ENCODE measurements at places on chromosomes 3 and 15.

- no peaks in the 10 kb centered on the region for H3K36me3 ChIP-seq
- H3K4me1 ChIP-seq = no peaks in the 10 kb centered on the region
- no peaks in the 10 kb centered on the region for H3K27me3 ChIP-seq
- H3K27ac ChIP-seq = no peak overlapping the region
- no peak for DNase-seq
- no peak overlapping the region for H3K4me3 ChIP-seq
Measured at GRCh38 chr3:126828306-126828705, 124.3 kb downstream of the CHCHD6 start.

- peaks cover 79% of the 10 kb centered on the region for H3K4me1 ChIP-seq
- H3K36me3 ChIP-seq = no peaks in the 10 kb centered on the region
- DNase-seq = peak; percentile 72
- H3K27me3 ChIP-seq = no peaks in the 10 kb centered on the region
- peak overlapping the region; percentile 91 for H3K27ac ChIP-seq
- peak overlapping the region; percentile 90 for H3K4me3 ChIP-seq
Measured at GRCh38 chr15:63601026-63601703, 4.0 kb downstream of the FBXL22 start.

DNA sequence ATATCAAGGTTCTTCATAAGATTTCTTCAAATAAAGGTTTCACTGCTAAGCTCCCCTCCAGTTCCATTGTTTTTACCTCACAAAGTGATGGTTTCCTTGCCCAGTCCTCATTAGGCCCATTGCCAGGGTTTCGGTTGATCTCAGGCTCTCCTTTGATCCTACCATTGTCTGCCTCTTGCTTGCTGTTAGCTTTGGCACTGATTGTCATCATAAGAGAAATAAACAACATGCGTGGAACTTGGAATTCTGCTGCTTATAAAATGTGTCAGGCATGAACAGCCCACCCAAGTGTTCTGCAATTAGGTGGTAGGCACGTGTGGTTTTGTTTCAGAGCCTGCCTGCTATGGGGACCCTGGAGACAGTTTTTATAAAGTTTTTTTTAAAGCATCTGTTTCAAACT lies 107.6 kb upstream of the BFSP2 start:
- H3K27me3 ChIP-seq = peaks cover 36% of the 10 kb centered on the region
- H3K4me3 ChIP-seq = no peak overlapping the region
- peaks cover 9% of the 10 kb centered on the region for H3K4me1 ChIP-seq
- no peak overlapping the region for H3K27ac ChIP-seq

GRCh38 chr3:23913873-23914743 lies 2.7 kb downstream of the NKIRAS1 start:
- H3K4me3 ChIP-seq = no peak overlapping the region
- no peak for DNase-seq
- H3K36me3 ChIP-seq = peaks cover 23% of the 10 kb centered on the region

GRCh38 chr3:54026543-54026942 lies 95.8 kb upstream of the CACNA2D3 start:
- no peak for DNase-seq
- H3K4me1 ChIP-seq = no peaks in the 10 kb centered on the region
- H3K4me3 ChIP-seq = no peak overlapping the region
- H3K27ac ChIP-seq = no peak overlapping the region

- peaks cover 2% of the 10 kb centered on the region for H3K36me3 ChIP-seq
- H3K27ac ChIP-seq = no peak overlapping the region
- peaks cover 9% of the 10 kb centered on the region for H3K4me1 ChIP-seq
- H3K27me3 ChIP-seq = no peaks in the 10 kb centered on the region
- DNase-seq = no peak
- H3K4me3 ChIP-seq = no peak overlapping the region
Measured at GRCh38 chr15:89186803-89187202, 34.6 kb downstream of the RLBP1 start.

DNA sequence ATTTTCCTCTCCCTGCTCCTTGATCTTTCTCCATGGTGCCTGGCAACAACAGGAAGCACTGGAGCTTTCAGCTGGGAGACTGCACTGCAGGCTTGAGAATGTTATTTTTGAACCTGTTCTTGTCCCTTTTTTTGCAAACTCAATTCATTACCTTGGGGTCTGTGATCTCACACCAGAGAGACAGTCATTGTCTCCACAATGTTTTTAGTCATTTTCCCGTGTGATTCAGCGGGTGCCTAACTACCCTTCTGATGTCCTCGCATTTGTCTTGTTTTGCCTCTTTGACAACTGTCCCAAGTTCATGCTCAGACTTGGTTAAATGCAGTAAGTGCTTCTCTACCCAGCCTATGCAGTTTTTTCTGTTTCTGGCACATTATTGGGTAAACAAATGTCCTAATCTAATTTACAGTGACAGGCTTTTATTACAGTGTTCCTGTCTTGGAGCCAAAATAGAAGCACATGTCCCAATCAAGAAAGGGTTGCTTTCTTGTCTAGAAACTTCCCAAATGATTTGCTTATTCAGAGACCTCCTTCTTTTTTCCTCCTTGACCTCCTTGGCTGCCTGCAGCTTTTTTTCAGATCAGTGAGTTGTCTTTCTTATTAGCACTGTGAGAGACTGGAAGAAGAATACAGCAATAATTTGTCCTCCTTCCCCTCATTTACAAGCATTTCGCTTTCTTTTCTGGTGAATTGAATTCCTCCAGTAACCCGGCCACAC lies 162.4 kb downstream of the NSUN3 start:
- peaks cover 7% of the 10 kb centered on the region for H3K4me1 ChIP-seq
- peaks cover 7% of the 10 kb centered on the region for H3K27me3 ChIP-seq
- no peak overlapping the region for H3K4me3 ChIP-seq
- H3K27ac ChIP-seq = peak overlapping the region; percentile 91
- peak; percentile 25 for DNase-seq
- H3K36me3 ChIP-seq = peaks cover 6% of the 10 kb centered on the region

GRCh38 chr15:62492900-62493299 lies 327.8 kb upstream of the C2CD4B start:
- H3K4me3 ChIP-seq = no peak overlapping the region
- no peak overlapping the region for H3K27ac ChIP-seq
- H3K36me3 ChIP-seq = no peaks in the 10 kb centered on the region
- DNase-seq = no peak
- peaks cover 9% of the 10 kb centered on the region for H3K27me3 ChIP-seq
- no peaks in the 10 kb centered on the region for H3K4me1 ChIP-seq

- no peak for DNase-seq
- no peaks in the 10 kb centered on the region for H3K27me3 ChIP-seq
- no peaks in the 10 kb centered on the region for H3K36me3 ChIP-seq
- no peak overlapping the region for H3K4me3 ChIP-seq
- no peak overlapping the region for H3K27ac ChIP-seq
Measured at GRCh38 chr3:45023675-45024074, 2.4 kb upstream of the CLEC3B start.

DNA sequence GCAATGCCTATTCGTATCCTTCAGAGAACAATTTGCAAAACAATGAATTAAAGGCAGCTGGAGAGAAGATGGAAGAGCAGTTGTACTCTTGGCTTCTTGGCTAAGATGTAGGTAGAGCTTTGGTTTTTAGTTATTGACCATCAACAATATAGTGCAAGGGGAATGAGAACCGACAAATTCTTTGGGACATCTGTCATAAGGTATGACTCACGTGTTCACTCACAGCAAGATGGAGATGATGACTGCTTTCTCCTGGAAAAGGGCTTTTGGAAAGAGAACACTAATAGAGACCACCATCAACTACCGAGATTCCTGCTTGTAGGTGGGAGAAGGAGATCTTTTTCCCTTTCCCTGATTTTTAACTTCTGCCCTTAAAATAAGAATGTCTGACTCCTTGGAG lies 234.9 kb downstream of the NTRK3 start:
- no peaks in the 10 kb centered on the region for H3K36me3 ChIP-seq
- no peak for DNase-seq
- no peak overlapping the region for H3K4me3 ChIP-seq
- H3K4me1 ChIP-seq = no peaks in the 10 kb centered on the region

DNA sequence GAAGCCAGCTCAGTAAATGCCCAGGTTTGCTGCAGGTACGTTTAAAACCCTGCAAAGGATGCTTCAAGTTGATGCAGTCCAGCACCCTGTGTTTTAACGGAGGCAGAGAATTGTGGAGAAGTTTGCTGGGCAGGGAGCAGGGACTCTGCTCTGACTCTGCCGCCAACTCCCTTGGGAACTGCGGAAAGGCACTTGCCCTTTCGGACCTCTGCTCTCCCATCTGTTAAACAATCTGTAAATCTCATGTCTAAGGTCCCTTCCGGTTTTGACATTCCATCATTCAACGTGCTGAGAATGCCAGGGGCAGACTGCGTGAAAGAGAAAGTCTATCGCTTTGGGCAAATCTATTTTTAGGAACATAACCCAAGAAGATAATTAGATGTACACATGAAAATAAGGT lies 184.5 kb downstream of the OPA1 start:
- H3K4me3 ChIP-seq = no peak overlapping the region
- peaks cover 25% of the 10 kb centered on the region for H3K27me3 ChIP-seq
- H3K4me1 ChIP-seq = peaks cover 12% of the 10 kb centered on the region
- DNase-seq = no peak
- H3K27ac ChIP-seq = no peak overlapping the region
- no peaks in the 10 kb centered on the region for H3K36me3 ChIP-seq

DNA sequence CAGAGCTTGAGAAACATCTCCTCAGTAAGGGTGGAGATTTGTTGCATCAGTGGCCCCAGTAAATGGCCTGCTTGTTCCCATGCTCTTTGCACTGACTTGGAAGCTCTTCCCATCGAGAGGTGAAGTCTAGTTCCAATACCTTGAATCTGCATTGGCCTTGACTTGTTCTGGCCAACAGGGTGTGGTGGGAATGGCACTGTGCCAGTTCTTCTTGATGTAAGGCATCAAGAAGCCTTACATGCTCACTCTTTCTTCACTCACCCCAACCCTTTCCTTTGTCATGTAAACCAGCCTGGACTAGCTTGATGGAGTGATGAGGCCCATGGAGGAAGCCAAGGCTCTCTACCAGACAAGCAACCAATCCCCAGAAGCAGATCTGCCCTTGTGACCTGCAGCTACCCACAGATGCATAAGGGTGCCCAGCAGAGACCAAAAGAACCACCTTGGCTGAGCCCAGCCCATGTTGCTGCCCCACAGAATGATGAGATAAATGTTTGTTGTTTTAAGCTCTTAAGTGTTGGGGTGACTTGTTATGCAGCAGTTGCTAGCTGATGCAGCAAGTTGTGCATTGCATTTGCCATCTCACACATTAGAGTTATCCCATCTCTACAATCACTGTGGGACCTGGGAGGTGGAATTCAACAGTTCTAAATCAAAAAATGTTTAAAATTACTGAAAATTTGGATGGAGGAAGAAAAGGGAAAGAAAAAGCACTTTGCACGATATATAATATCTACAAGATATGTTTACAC lies 11.1 kb upstream of the MGLL start:
- H3K27me3 ChIP-seq = peaks cover 10% of the 10 kb centered on the region
- DNase-seq = no peak
- no peaks in the 10 kb centered on the region for H3K4me1 ChIP-seq
- H3K27ac ChIP-seq = no peak overlapping the region

DNA sequence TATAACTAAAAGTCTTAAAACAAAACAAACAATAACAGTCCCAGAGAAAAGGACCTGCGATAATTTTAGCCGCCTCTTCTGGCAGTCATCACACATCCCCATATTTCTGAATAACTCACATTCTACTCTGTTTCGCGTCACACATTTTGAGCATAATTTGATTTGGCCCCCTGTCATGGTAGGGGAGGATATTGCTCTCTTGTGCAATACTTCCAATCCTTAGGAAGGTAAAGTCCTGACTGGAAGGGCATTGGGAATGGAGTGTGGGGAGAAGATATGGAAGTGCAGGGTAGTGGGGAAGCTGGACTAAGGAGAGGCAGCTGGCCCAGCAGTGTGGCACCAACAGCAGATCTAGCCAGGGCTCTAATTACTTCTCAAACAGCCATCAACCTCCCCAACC lies 11.3 kb upstream of the FSIP1 start:
- H3K27ac ChIP-seq = no peak overlapping the region
- DNase-seq = no peak
- peaks cover 1% of the 10 kb centered on the region for H3K4me1 ChIP-seq
- H3K4me3 ChIP-seq = no peak overlapping the region
- H3K27me3 ChIP-seq = peaks cover 47% of the 10 kb centered on the region

GRCh38 chr3:186529201-186529999 lies 14.8 kb downstream of the CRYGS start:
- H3K27me3 ChIP-seq = no peaks in the 10 kb centered on the region
- H3K4me3 ChIP-seq = no peak overlapping the region
- H3K36me3 ChIP-seq = peaks cover 6% of the 10 kb centered on the region
- H3K4me1 ChIP-seq = peaks cover 75% of the 10 kb centered on the region
- no peak for DNase-seq
